Thoracic aorta endothelial cell (primary cell): ENCODE measurements at places on chromosomes 12 and 14. TPM values are rescaled to one million over a fixed set of nuclear protein-coding genes. Genes with fewer than 3 reads are reported as not detected.

SDSL gene
- 2.2 and 2.8 TPM in 2 replicates for total RNA-seq

PTPRB gene
- total RNA-seq, result 145 and 173 TPM in 2 replicates

PCED1B gene
- 0.40 and 0.72 TPM in 2 replicates for total RNA-seq

DAO gene
- total RNA-seq, result not detected in 2 replicates

TTC9 gene
- 0.13 and 0.22 TPM in 2 replicates for total RNA-seq

RNF212B gene
- total RNA-seq, result not detected in 2 replicates

SIX1 gene
- 0.65 and 1.2 TPM in 2 replicates for total RNA-seq

TMEM179 gene
- total RNA-seq, result not detected in 2 replicates

HHIPL1 gene
- 0.80 and 1.9 TPM in 2 replicates for total RNA-seq

LRFN5 gene
- total RNA-seq, result 0.07 and 0.13 TPM in 2 replicates

PLEKHG3 gene
- total RNA-seq, result 4.5 and 5.1 TPM in 2 replicates

RIMKLB gene
- 77.1 and 105 TPM in 2 replicates for total RNA-seq

FAIM2 gene
- total RNA-seq, result not detected in 2 replicates

NOXRED1 gene
- under 0.01 and 0.29 TPM in 2 replicates for total RNA-seq

TNFRSF1A gene
- 132 and 141 TPM in 2 replicates for total RNA-seq

FSCB gene
- not detected in 2 replicates for total RNA-seq

SDR9C7 gene
- not detected in 2 replicates for total RNA-seq

IQSEC3 gene
- not detected in 2 replicates for total RNA-seq

SIRT4 gene
- 0.27 and 0.50 TPM in 2 replicates for total RNA-seq

RILPL1 gene
- total RNA-seq, result 11.6 and 13.6 TPM in 2 replicates
